ENCODE measurements at places on chromosomes 2 and 18. TPM values are rescaled to one million over a fixed set of nuclear protein-coding genes. Genes with fewer than 3 reads are reported as not detected.
A peak's percentile ranks its signal among the peaks of the same experiment; 100 is the strongest.

The KRTCAP3 gene
- 1.4 TPM for total RNA-seq

- no peak for DNase-seq
Measured at GRCh38 chr2:120367221-120367620, 21.3 kb downstream of the INHBB start.

DNA sequence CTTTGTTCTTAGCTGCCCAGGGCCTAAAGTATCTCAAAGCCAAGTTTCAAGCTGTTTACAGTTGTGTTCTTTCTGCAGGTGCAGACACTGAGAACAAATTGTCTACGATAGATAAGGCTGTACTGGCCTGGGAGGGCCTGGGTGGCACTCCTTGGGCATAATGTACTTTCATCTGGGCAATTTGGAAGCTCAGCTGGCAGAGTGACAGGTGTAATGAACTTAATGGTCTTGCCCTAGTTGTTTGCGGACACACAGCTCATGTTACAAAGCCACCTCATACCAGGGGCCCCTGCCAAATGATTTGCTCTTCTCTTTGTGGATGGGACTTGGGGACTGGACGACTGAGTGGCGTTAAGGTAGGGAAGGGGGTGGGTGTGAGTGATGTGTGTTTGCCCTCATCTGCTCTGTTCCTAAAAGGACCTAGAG, 4.3 kb downstream of the LDLRAD4 start:
- peak; percentile 52 for DNase-seq

DNA sequence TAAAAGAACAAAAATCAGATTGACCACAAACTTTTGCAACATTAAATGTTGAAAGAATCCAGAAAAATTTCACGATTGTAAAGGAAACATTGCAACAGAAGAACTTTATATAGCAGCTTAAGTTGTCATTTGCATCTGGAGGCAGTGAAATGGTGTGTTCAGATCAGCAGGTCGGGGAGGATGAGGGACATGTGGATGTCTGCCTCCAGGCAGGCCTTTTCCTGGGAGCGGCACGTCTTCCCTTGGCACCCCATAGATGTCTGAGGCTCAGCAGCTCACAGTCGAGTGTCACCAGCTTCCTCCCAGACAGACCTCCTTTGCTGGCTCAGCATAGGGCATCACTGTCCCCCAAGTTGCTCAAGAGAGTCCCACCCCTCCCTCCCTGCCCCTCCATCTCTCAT, 44.3 kb upstream of the ASB1 start:
- DNase-seq, result no peak

The CD226 gene
- 1.6 TPM for total RNA-seq

The CDK15 gene
- 1.5 TPM for total RNA-seq

DNA sequence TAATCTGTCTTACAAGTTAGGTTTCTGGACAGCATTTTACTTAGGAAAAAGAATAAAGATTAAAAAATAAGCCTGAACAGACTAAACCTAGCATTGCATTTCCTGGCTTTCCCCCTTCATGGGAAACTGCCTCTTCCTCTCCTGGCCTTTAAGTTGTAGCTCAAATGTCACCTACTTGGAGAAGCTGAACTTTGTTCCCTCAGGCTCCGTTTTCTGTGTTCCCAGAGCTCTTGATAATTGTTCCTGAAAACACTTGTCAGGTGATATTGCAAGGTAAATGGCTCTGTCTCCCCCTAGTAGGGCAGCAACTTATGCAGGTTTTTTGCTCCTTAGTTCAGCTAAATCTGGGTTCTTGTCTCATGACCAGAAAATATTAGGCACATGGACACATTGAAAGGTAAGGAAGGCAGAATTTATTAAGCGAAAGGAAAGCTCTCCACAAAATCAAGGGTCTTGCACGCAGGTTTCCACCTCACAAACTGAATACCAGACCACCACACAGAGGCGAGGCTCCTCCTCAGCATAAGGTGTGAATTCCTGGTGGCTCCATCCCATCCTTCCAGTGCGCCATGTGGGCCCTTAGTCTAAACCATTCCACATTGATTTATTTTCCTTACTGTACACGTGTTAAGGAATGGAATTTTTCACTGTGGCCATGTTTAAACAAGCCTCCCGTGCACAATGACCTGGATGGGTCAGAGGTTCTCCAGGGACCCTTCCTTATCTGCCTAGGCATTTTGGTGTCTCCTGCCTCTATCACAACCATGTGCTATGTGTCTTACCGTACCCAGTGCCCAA, 229.3 kb downstream of the HNMT start:
- DNase-seq, result no peak

DNA sequence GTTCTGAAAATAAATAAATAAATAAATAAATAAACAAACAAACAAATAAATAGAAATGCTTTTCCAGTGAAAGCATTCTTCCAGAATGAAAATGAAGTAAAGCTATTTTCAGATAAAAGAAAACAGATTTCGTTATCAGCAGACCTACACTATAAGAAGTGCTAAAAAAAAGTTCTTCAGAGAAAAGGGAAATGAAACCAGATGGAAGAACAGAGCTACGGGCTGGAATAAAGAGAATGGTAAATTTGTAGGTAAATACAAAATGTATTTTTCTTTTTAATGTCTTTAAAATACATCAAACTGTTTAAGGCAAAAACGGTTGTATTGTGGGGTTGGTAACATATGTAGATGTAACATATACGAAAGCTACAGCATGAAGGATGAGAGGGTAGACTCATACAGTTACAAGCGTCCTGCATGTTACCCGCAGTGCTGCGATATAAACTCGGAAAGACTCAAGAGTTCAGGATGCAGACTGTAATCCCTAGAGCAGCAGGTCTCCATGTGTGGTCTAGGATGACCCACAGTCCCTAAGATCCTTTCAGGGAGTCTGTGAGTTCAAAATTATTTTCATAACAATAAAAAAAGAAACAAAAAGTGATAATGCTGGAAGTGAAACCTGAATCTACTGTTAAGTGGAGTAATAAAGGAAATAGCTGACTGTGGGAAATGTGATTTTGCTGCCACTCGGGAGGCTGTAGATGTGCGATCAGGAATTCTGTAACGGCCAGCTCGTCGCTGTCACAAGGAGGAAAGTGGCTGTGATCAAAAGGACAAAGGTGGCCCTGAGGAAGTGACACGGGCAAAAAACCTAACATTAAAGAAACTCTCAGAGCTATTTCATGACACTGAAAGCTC, 5.3 kb upstream of the RAB12 start:
- DNase-seq, result no peak

DNA sequence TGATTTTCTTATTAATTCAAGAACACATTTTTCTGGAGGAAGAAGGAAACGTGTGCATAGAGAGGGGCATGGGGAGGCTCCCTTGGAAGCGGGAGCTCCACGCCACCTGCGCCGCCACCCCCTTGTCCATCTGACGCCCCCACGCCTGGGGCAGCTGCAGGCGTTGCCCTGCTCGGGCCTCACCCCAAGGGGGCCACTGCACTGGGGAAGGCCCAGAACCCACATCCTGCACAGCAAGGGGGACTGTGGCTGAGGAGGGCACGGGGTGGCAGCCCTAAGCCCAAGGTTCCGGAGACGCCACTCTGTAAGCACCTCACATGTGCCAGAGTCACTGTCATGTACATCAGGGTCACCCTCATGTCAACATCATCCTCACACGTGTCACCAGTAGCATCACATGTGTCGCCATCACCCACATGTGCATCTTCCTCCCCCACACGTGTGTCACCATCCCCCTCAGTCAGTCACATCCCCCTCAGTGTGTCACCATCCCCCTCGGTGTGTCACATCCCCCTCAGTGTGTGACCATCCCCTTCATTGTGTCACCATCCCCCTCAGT, 486.7 kb upstream of the SALL3 start:
- peak; percentile 70 for DNase-seq

The REG3A gene
- 2.5 TPM for total RNA-seq

- DNase-seq, result peak; percentile 19
Measured at GRCh38 chr2:120709608-120710041, 26.0 kb upstream of the GLI2 start.

The MATN3 gene
- total RNA-seq, result 1.2 TPM

DNA sequence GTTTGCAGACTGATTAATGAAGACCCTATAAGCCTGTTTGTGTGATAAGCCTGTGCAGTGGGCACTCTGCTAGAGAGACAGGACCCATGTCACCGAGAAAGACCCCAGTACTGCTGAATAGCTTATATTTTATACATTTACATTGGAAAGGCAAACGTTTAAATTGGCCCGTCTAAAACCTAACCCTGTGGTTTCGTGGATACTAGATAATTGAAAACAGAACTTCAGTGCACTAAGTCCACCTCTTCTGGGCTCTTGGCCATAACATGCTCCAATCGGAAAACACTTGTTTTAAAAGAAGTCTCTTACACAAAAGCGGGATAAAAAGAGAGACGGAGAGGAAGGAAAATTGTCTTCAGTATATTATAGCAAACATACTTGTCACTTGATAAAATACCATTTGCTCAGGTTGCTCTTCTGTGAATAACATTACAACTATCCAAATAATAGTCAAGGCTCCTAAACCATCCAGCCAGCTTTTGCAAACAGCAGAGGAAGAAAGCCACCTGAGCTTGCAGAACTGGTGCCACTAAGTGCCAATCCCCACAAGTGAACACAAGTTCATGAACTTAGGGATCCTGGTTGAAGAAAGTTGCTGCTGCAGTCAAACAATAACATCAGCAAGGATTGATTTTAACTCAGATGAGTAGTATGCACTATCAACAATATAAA, 218.4 kb upstream of the FN1 start:
- no peak for DNase-seq

GRCh38 chr18:8242151-8242696, 367.0 kb upstream of the RAB12 start:
- DNase-seq, result no peak

DNA sequence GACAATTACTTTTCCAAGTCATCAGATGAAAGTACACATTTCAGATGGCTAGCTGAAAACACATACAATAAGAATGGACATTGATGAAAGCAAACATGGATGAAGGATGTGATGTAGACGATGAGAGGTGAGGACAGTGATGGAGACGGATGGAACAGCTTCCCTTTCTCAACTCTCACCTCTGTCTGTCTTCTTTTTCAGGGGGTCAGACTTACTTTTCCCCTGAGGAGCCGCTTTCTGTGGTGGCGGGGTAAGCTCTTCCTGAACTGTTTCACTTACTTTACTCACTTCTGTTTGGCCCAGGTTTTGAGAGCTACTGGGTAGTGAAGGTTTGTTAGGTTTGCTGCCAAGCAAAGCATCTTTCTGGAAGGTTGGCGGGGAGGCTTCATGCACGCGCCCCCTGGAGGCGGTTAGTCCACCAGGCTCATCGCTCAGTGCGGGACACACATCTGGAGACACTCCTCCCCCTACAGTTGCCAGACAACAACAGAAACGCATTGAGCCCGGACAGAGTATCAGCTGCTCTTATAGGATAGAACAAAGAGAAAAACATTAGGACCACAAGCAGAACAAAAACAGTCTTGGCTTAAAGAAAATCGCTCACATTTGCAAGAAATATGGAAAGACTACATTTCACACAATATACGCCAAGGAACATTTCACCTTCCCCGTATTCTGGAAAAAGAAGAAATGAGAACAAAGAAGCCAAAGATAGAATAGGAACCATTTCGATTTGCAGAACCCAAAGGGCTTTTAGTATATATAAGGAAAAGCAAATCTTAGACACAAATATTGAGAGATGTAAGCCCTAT, 90.5 kb downstream of the MYOM1 start:
- peak; percentile 93 for DNase-seq

GRCh38 chr18:63161032-63161760, 158.4 kb downstream of the BCL2 start:
- no peak for DNase-seq

DNA sequence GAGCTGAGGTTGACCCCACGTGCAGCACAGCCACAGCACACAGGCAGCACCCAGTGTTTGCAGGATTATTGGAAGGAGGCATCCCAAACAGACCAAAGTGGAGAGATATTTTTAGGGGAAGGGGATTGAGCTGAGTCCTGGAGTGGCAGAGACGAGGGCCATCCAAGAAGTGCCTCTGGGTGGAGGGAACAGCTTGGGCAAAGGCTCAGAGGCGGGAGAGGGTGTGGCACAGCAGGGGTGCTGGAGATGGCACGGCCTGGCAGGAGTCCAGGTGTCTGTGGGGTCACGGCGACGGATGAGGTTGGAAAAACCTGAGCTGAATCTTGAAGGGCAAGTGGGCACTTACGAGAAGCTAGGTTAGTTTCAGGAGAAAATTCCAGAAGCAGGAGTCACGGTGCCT, 60.6 kb downstream of the INHBB start:
- DNase-seq, result no peak

DNA sequence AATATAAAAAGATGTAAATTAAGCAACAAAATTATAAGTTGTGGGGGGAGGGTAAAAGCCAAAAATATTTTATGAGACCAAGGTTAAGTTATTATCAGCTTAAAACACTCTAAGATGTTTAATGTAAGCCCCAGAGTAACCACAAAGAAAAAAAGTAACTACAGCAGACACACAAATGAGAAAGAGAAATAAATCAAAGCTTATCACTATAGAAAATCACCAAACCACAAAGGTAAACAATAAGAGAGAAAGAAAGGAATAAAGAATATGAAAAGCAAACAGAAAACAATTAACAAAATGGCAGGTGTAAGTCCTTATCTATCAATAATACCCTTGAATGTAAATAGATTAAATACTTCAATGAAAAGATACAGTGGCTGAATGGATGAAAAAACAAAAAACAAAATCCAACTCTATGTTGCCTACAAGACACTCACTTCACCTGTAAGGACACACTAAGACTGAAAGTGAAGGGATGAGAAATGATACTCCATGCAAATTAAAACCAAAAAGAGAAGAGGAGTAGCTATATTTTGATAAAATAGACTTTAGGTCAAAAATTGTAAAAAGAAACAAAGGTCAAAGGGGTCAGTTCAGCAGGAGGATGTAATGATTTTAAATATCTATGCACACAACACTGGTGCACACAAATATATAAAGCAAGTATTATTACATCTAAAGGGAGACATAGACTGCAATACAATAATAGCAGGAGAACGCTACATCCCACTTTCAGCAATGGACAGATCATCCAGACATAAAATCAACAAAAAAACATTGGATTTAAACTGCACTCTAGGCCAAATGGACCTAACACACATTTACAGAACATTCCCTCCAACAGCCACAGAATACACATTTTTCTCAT, 80.7 kb downstream of the PTPN2 start:
- no peak for DNase-seq

The LYPD6B gene
- not detected for total RNA-seq

The FOSL2 gene
- 105 TPM for total RNA-seq

- no peak for DNase-seq
Measured at GRCh38 chr2:174286172-174286571, 37.8 kb upstream of the OLA1 start.

The SERPINB5 gene
- not detected for total RNA-seq

- no peak for DNase-seq
Measured at GRCh38 chr2:60091894-60092293, 461.6 kb downstream of the BCL11A start.

DNA sequence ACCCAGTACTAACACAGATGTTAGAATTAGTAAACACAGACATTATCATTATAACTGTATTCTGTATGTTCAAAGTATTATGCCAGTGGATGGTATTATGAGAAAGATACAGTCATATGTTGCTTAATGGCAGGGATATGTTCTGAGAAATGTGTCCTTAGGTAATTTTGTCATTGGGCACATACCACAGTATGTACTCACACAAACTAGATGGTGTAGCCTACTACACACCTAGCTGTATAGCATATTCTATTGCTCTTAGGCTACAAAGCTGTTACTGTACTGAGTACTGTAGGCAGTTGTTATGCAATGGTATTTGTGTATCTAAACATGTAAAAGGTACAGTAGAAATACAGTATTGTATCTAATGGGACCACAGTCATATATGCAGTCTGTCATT, 53.8 kb downstream of the GTF3C3 start:
- DNase-seq, result no peak
